A673 (cell line): ENCODE measurements at places on chromosomes 13 and 19. TPM values are rescaled to one million over a fixed set of nuclear protein-coding genes. Genes with fewer than 3 reads are reported as not detected.

DNA sequence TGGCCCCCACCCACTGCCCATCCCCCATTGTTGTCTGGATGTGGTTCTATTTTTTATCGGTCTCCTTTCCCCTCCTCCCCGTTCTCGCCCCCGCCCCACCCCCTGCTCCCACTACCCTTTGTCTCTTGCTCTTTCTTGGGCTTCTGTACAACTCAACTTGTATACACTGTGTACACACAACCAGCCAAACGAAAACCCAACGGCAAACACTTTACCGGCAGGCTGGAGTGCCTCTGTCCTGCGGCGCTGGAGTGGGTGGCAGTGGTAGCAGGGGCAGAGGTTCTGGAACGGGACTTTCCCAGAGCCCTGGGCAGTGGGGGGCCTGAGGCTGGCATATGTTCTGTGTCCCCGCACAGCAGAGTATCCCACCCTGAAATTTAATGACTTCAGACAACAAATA, 13.7 kb downstream of the RRAS start:
- no peak for DNase-seq

GRCh38 chr19:11264452-11265176, 2.3 kb upstream of the DOCK6 start:
- DNase-seq, result no peak

TMEM150B gene
- not detected in 2 replicates for total RNA-seq

ERICH6B gene
- not detected in 2 replicates for total RNA-seq

GRCh38 chr13:41603917-41604316, 146.6 kb downstream of the RGCC start:
- peak; percentile 17 for DNase-seq

- DNase-seq, result no peak
These were observed 674.6 kb upstream of the SGCG start for GRCh38 chr13:22506096-22506691.

OR10H5 gene
- total RNA-seq, result not detected in 2 replicates

TNFSF13B gene
- 9.2 and 11.2 TPM in 2 replicates for total RNA-seq

- DNase-seq, result no peak
These were observed 390.3 kb downstream of the TBC1D4 start for GRCh38 chr13:75091718-75092117.
